ENCODE measurements at places on chromosomes 13 and 19.

- no peak for DNase-seq
These were observed 155.5 kb downstream of the PCCA start for GRCh38 chr13:100244431-100244830.

GRCh38 chr19:13056052-13056660 is 46.5 kb downstream of the LYL1 start:
- DNase-seq, result no peak

DNA sequence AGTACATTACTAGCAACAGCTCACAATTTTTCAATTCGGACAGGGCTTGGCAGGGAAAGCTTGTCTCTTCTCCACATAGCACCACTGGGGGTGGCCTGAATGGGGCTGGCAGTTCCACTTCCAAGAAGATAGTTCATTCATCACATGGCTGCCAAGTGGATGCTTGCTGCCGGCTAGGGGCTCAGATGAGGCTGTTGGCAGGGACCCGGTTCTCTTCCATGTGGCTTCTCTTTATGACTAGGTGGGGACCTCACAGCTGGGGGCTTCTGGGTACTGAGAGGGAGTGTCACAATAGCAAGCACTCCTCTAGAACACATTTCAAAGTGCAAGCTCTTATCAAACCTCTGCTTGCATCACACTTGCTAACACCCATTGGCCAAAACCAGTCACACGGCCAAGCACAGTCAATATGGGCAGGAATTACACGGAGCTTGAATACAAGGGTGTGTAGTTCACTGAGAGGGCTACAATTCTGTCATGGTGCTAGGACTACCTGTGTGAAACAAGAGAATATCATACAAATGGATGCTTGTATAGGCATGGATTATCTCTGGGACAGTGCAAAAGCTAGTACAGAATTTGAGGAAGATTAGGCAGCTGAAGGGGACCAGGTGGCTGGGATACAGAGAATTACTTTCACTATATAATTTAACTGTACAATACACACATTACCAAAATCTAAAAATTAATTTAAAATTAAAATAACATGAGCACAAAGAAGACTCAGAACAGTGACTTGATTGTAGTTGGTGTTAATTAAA is 32.3 kb downstream of the ATP7B start:
- DNase-seq, result no peak

- DNase-seq, result no peak
These were observed 37.8 kb downstream of the BRD4 start for GRCh38 chr19:15294561-15294990.

DNA sequence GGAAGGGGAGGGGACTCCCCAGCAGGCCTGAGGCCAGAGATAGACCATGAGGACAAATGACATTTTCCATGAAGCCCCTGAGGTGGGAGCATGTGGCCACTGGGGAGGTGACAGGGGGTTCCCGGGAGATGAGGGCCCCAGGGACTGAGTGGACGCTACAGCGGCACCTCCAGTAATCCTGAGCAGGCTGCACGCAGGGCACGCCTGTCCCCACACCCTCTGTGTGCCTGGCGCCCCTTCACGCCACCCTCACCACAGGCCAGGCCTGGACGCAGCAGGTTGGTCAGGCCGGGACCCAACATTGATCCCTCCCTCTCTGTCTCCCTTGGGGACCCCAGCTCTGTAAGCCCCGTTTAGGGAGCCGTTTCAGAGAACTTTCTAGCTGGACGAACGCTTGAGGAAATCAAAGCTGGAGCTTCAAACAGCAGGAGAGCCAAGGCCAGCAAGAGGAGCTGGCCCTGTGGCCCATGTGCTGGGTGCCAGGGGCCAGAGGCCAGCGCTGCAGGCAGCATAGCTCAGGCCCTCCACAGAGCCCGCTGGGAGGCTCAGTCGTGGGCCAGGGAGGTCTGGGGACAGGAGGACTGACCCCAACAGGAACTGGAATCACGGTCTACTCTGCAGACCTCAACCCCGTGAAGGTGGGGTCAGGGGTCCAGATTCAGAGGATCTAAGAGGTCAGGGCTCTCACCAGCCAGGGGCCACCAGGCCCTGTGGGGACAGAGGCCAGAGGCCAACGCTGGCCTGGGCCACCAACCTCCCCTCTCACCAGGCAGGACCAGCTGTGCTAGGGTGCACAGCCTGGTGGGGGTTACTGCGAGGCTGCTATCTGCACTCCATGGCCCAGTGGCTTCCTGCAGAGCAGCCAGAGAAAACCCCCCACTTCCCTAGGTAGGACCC is 14.6 kb downstream of the LSM4 start:
- DNase-seq, result no peak

GRCh38 chr19:35142606-35143230 is 337 bp upstream of the FXYD7 start:
- no peak for DNase-seq

DNA sequence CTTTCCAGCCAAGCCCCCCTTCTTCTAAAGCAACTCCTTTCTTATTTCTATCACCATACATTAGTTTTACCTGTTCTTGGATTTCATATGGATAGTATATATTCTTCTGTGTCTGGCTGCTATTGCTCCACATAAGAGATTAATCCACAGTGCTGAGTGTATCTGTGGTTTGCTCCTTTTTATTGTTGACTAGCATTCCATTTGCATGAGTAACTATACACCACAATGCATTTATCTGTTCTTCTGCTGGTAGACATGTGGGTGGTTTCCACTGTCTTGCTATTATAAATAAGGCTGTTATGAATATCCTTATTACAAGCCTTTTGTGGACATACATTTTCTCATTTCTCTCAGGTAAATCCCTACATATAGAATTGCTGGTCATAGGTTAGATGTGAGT is 138.2 kb downstream of the SLC7A1 start:
- DNase-seq, result no peak

DNA sequence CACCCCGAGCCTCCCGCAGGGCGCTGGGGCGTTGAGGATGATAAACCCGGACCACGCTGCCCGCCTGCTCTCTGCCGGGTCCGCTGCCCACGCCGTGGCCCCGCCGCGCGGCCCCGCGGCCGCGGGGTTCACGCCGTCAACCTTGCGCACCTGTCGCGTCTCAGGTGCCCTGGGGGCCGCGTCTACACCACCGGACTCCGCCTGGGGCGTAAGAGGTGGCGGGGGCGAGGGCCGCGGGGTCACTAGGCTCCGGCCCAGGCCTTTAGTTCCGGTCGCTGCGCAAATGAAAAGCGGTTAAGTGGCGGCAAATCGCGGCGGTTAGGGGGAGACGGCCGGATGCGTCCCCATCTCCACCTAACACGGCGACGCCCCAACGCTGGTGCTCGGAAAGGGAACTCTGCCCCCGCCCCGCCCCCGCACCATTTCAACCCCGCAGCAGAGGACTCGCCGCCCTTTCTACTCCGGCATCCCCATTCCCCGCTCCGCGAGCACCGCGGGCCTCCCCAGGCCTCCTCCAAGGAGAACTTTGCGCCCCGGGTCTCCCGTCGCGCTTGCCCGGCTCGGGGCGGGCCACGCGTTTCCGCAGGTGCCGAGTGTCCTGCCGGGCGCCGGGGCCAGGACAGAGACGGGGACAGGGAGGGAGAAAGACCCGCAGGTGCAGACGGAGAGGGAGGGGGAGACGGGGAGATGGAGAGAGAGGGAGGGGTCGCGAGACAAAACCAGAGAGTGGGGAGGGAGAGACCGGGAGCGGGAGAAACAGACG is 4.3 kb downstream of the ONECUT3 start:
- no peak for DNase-seq

GRCh38 chr19:48656840-48657474 is 11.0 kb upstream of the CA11 start:
- DNase-seq, result no peak

DNA sequence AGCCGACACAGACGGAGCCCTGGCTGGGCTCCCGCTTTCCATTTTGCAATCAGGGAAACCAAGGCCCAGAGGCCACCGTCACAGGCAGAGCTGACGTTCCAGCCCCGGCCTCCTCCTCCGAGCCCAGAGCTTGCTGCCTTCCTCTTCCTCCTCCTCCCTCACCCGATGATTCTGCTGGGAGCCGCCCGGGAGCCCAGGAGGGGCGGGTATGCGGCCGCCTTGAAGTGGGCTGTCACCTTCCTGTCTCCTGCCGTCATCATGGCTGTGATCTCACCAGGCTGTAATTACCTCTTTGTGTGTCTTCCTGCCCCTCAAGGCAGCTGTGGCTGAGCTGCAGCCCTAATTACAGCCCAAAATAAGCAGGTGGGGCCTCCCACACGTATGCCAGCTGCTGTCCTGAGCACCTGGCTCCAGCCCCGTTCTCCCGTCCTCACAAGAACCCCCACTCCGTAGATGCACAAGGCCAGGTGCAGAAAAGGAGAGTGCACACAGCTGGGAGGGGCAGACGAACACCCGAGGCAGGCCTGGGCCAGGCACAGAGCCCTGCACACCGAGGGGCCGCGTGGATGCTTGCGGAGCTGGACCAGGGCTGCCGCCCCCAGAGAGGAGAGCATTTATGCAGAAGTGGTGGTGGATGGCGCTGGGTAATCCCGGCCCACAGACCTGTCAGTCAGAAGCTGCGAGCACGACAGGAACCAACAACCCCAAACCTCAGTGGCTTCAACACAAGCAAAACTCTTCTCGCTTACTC is 4.0 kb downstream of the TPGS1 start:
- no peak for DNase-seq

GRCh38 chr13:59689057-59689456 is 474.7 kb downstream of the DIAPH3 start:
- DNase-seq, result no peak

- DNase-seq, result no peak
These were observed 3.0 kb upstream of the ZFP36 start for GRCh38 chr19:39403331-39404312.

Data from NCI-H1048 (cell line).